Osteoblast (primary cell): ENCODE measurements at places on chromosomes 3 and 15. TPM values are rescaled to one million over a fixed set of nuclear protein-coding genes. Genes with fewer than 3 reads are reported as not detected.

Gene DTX3L
- total RNA-seq: 30.6 and 33.7 TPM in 2 replicates

Gene MESP1
- total RNA-seq: under 0.01 TPM in 2 replicates

Gene TGM5
- total RNA-seq: not detected in 2 replicates

Gene FETUB
- total RNA-seq: not detected in 2 replicates

Gene HHLA2
- total RNA-seq: not detected in 2 replicates

Gene RUVBL1
- 40.1 and 41.6 TPM in 2 replicates for total RNA-seq

Gene CLDN1
- total RNA-seq: 0.29 and 1.1 TPM in 2 replicates

Gene CRTC3
- 25.0 and 29.2 TPM in 2 replicates for total RNA-seq

Gene IL5RA
- total RNA-seq: not detected in 2 replicates

Gene GCNT3
- total RNA-seq: 0.72 and 1.2 TPM in 2 replicates

Gene TLR9
- total RNA-seq: not detected in 2 replicates

Gene PDIA5
- 54.3 and 54.5 TPM in 2 replicates for total RNA-seq

Gene PTX3
- total RNA-seq: 537 and 689 TPM in 2 replicates
